ENCODE measurements at places on chromosomes 3 and 15. TPM values are rescaled to one million over a fixed set of nuclear protein-coding genes. Genes with fewer than 3 reads are reported as not detected.

Gene PDZRN3
- not detected for total RNA-seq

Gene TRH
- not detected for total RNA-seq

Gene ITIH1
- not detected for total RNA-seq

Gene GOLGA8O
- total RNA-seq = 5.3 TPM

Gene HDAC11
- total RNA-seq = 1.3 TPM

Gene FRMD5
- 0.25 TPM for total RNA-seq

Gene POPDC2
- 2.6 TPM for total RNA-seq

Gene LMCD1
- total RNA-seq = 1.1 TPM

Gene EPHA3
- not detected for total RNA-seq

Gene BFSP2
- total RNA-seq = 1.0 TPM

Gene GOLGA6B
- total RNA-seq = not detected

Gene POC1A
- total RNA-seq = 28.4 TPM

Gene NRROS
- total RNA-seq = 87.2 TPM

Gene PATL2
- total RNA-seq = 22.5 TPM

Gene TRIM69
- total RNA-seq = 55.7 TPM

Gene NANOGP8
- total RNA-seq = not detected

Gene FILIP1L
- total RNA-seq = 5.0 TPM

Gene ERC2
- total RNA-seq = 0.11 TPM

Gene EFCAB12
- 0.43 TPM for total RNA-seq

Gene SEMA5B
- total RNA-seq = not detected

Gene DUOXA2
- not detected for total RNA-seq

Gene CHRM5
- not detected for total RNA-seq

Gene EFCC1
- total RNA-seq = 0.07 TPM

Gene OR5K2
- total RNA-seq = not detected

Gene ATRIP
- 17.4 TPM for total RNA-seq

Gene NPAP1
- total RNA-seq = not detected

Gene RARRES1
- not detected for total RNA-seq

Gene MAPKAPK3
- 159 TPM for total RNA-seq

Gene DUOXA1
- not detected for total RNA-seq

Gene LTF
- not detected for total RNA-seq

Gene MAGEF1
- total RNA-seq = 11.2 TPM

Gene C3orf52
- total RNA-seq = 9.0 TPM

Gene GOLGA8K
- 1.9 TPM for total RNA-seq

Gene CATSPER2
- total RNA-seq = 6.9 TPM

Gene LPP
- 79.6 TPM for total RNA-seq

Gene SLC22A14
- not detected for total RNA-seq

Gene MB21D2
- 5.5 TPM for total RNA-seq

Gene CGGBP1
- 106 TPM for total RNA-seq

Gene DPPA2
- total RNA-seq = not detected

Gene TRPC1
- total RNA-seq = 2.1 TPM

Gene CPN2
- total RNA-seq = not detected

Gene KPNA4
- total RNA-seq = 52.9 TPM

Gene CLDN18
- not detected for total RNA-seq
